Cardiac fibroblast (primary cell): ENCODE measurements at places on chromosomes 2 and 18.

DNA sequence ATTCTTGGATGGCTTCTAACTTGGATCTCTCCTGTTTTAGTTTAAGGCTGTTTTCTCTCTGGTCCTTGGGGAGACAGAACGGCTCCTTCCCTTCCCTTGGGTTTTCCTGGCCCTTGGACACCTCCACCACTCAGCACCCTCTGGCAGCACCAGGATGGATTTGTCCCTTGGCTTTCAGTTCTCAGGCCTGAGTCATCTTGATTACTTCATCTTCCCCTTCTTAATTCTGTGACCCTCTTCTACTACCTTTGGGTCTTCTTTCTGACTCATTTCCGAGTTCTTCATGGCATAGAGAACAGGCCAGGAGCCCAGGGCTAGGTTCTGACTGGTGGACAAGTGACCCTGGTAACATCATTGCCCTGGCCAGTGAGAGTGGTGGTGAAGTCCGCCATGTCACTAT lies 14.9 kb downstream of the IGFBP2 start:
- DNase-seq, result peak; percentile 24

- peak; percentile 37 for DNase-seq
Measured at GRCh38 chr18:8930990-8931616, 171.4 kb upstream of the NDUFV2 start.

GRCh38 chr2:23397478-23397877 lies 12.5 kb downstream of the KLHL29 start:
- DNase-seq, result no peak

- DNase-seq, result no peak
Measured at GRCh38 chr2:162521871-162522650, 178.1 kb downstream of the GCA start.

DNA sequence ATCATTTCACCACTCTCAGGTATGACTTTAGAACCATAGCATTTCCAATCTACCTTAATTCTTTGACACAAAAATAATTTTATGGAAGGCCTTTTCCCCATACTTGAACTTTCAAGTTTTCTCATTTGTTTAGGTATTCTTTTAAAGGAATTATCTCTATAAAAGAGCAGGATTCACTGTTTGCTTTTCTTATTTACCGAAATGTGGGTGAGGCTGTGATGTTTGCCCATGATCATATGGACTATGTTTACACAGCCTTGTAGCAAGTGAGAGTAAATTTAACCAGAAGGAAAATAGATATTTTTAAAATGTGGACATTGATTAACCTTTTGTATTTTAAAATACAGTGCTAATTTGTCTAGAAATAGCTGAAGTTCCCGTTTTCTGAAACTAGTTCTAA lies 26.3 kb downstream of the CAB39 start:
- DNase-seq, result no peak

DNA sequence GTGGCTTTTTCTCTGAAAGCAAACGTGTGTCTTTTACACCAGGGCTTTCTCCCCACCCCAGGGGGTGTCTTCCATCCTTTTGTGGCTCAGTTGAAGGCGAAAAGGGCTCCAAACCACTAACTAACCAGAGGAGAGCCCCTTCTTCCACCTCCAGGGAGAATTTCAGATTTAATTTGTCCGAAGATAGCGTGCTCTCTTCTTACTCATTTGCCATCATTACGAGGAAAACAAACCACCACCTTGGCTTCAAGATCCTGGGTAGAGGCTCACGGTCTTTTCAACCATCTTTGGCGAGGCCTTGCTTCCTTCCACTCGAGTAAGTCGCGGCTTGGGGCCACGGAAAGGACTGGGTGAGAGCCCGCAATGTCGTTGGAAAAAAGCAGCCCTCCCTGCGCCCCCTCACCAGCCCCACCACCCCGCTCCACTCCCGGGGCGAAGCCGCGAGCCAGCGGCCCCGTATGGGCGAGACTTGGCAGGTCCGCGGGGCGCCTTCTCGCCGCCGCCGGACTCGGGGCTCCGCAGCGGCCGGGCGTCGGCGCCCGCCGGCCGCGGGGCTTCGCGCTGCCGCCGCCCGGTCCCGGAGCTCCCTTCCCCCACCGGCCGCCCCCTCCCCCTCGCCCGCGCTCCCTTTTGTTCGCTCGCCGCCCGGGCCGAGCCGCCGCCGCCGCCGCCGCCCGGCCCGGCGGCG lies 1.7 kb upstream of the ZNF532 start:
- peak; percentile 67 for DNase-seq

DNA sequence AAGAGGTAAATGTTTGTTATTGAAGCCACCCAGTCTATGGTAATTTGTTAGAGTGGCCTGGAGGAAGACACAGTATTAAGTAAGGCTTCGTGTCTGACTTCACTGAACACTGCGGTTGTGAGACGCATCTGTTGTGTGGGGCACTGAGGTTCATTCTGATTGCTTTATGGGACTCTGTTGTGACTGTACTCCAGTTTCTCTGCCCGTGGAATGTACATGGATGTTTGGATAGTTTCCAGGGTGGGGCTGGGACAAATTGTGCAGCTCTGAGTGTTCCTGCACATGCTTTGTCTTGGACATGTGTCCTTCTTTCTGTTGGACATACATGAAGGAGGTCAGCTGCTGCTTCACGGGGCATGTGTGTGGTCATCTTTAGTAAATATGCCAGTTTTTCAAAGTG lies 58.6 kb downstream of the ODC1 start:
- no peak for DNase-seq

- no peak for DNase-seq
Measured at GRCh38 chr2:194494401-194494800, 1162.6 kb upstream of the SLC39A10 start.

DNA sequence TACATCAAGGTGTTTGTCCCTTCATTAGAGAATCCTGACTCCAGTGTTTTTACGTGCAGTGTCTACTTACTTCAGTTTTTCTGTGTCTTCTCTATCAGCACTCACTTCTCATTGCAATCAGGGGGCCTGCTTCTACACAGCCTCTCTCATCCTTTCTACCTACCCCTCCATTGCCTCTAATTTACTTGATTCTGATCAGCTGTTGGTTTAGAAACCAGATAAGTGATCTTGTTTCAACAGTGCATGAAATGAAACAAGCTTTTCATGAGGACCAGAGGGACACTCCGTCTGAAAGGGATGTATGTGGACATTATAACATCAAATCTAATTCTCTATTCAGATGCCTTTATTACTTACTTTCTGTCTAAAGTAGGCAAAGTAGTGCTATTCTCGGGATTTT lies 136.9 kb downstream of the PRKCE start:
- DNase-seq, result no peak

- DNase-seq, result peak; percentile 10
Measured at GRCh38 chr2:227163485-227163997, 464 bp downstream of the COL4A4 start.
